Left ventricle myocardium superior (tissue), 1 donor: ENCODE measurements at places on chromosomes 4 and X. TPM values are rescaled to one million over a fixed set of nuclear protein-coding genes. Genes with fewer than 3 reads are reported as not detected.

PNMA3 gene
- total RNA-seq, result 1.8 TPM

GUF1 gene
- 21.4 TPM for total RNA-seq

DUX4 gene
- total RNA-seq, result not detected

TRIM60 gene
- total RNA-seq, result not detected

VAMP7 gene
- 19.2 TPM for total RNA-seq

GUCY1B1 gene
- total RNA-seq, result 31.3 TPM

RASGEF1B gene
- 2.1 TPM for total RNA-seq

CCKAR gene
- not detected for total RNA-seq

CFI gene
- total RNA-seq, result 11.6 TPM

HAND2 gene
- total RNA-seq, result 180 TPM

GRCh38 chrX:87621697-87622096, 104.1 kb downstream of the KLHL4 start:
- no peak for DNase-seq

DNA sequence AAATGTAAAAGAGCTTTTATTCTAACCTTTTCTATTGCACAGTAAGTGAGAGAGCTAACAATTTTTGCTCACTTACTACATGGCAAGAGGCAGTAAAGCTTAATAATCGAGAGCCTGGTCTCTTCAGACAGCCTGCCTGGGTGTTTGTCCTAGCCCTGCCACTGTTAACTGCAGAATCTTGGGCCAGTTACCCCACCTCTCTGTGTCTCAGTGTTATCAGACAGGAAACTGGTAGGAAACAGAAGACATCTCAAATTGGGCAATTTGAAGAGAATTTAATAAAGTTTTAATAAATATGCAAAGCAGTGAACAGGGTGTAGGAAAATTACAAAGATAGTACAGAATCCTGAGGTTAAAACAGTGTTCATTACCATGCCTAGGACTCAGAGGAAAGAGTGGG, 13.4 kb downstream of the STAP1 start:
- no peak for DNase-seq

GRCh38 chrX:15504661-15505060, 4.1 kb downstream of the BMX start:
- DNase-seq, result no peak

- no peak for DNase-seq
Observed at GRCh38 chrX:40514376-40514775, 66.4 kb upstream of the ATP6AP2 start.

DNA sequence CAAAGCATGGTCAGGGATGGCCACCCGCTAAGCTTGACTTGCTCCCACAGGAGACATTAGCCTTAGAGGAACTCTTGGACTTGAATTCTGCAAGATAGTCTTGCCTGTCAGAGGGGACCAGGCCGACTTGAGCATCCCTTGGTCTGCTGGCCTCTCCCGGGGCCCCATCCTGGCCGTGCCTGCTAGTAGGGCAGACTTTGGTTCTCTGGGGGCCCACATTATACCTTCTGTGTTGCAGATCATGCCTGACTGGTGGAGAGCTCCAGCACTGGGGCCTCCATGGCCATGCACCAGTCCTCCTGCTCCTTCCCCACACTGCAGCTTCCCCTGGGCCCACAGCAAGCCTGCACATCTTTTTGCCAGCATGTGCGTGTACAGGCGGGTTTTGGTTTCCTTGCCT, 46.5 kb downstream of the DACH2 start:
- no peak for DNase-seq

DNA sequence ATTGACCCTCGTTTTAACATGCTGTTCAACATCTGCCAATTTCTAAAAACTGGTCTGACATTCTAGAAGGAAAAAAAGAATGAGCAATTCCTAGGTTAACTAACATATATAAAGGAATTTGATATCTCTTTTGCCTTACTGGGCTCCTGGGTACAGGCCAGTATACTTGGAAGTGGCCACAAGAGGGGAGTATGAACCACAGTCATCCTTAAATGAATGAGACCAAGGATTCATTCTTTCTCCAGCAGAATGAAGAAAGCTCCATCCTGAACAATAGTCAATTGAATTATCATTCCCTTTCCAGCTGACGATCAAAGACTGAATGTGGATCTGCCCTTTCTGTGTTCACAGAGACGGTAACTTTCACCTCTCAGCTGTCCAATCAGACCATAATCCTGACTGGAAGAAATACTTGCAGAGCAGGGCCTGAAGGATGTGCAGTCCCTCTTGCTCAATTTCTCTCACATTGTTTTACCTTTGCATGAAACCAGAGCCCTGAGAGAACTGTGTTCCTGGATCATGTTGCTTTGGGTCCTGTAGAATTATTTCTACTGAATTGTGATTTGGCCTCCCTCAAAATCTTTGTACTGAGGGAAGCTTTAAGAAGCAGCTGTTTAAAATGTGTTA, 14.8 kb upstream of the SPARCL1 start:
- no peak for DNase-seq

- no peak for DNase-seq
Observed at GRCh38 chr4:1613099-1613495, 71.0 kb downstream of the FAM53A start.

- DNase-seq, result no peak
Observed at GRCh38 chr4:69497076-69497475, 1.4 kb upstream of the UGT2B4 start.

GRCh38 chr4:7212101-7212674, 19.9 kb downstream of the SORCS2 start:
- no peak for DNase-seq

- DNase-seq, result no peak
Observed at GRCh38 chr4:156598138-156598681, 373.4 kb downstream of the PDGFC start.

- no peak for DNase-seq
Observed at GRCh38 chrX:989959-990510, 222.4 kb downstream of the CRLF2 start.

DNA sequence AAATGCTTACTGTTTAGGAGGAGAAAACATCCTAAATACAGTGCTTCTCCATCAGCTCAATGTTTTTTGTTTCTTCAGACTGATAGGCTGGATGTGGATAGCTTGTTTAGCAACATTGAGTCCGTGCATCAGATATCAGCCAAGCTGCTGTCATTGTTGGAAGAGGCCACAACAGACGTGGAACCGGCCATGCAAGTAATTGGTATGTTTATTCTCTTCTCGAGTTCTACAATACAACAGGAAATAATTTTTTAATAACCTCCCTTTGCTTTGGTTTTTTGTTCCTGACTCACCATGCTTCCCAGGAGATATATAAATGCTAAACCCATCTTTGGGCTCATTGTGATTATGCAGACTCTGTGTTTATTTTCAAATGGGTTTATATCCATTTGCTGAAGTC, 60.9 kb downstream of the ARHGEF38 start:
- no peak for DNase-seq

GRCh38 chr4:147362938-147363337, 118.0 kb upstream of the EDNRA start:
- peak; percentile 85 for DNase-seq

DNA sequence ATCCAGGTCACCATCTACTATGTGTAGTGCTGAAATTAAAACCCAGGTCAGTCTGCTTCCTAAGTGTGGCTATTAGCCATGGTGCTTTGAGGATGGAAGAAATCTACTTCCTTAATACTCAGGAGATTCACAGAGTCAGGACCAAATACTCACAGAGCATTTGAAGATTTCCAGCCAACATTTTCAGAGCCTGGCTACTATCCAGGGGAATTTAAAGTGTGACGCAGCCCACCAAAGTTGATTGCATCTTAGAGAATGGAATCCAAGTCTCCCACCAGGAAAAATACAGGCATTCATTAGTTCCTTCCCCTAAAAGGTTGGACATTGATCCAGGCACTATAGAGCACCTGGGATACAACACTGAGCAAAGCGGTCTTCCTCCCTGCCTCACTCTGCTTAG, 83.8 kb downstream of the HS3ST1 start:
- no peak for DNase-seq

GRCh38 chr4:33649015-33649414, 2595.3 kb downstream of the ARAP2 start:
- no peak for DNase-seq

- no peak for DNase-seq
Observed at GRCh38 chr4:185995665-185996064, 73.3 kb upstream of the TLR3 start.
